ENCODE measurements at places on chromosomes 11 and 22. TPM values are rescaled to one million over a fixed set of nuclear protein-coding genes. Genes with fewer than 3 reads are reported as not detected.

DNA sequence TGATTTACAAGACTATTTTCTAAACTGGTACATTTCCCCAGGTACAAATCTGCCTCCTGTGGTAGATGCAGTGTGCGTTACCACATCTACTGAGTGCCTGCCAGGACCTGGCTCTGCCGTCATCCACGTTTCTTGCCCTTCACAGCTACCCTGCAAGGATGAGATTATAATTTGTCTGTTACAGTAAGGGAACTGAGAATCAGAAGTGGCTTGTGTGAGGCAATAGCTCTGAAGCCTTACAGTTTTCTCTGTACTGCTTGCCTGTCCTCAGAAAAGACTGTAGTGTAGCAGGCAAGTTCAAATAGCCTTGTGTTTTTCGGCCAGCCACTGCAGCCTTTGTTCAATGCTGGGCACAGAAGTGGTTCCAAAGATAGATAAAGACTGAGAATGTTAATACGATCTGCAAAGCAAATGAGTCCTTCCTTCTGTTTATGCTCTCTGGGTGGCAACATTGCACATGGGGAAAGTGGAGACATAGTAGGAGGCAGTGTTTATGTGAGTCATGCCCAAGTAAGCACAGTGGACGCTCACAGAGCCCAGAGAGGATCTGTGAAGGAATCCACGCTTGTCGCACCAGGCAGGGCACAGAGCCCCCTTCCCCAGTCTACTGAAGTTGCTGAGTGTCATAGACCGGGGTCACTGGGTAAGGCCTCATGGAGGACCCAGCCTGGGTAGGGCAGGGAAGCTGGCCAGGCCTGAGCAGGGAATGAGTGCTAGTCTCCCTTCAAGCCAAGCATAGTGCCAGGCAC lies 49.1 kb downstream of the MICAL2 start:
- DNase-seq: no peak

DNA sequence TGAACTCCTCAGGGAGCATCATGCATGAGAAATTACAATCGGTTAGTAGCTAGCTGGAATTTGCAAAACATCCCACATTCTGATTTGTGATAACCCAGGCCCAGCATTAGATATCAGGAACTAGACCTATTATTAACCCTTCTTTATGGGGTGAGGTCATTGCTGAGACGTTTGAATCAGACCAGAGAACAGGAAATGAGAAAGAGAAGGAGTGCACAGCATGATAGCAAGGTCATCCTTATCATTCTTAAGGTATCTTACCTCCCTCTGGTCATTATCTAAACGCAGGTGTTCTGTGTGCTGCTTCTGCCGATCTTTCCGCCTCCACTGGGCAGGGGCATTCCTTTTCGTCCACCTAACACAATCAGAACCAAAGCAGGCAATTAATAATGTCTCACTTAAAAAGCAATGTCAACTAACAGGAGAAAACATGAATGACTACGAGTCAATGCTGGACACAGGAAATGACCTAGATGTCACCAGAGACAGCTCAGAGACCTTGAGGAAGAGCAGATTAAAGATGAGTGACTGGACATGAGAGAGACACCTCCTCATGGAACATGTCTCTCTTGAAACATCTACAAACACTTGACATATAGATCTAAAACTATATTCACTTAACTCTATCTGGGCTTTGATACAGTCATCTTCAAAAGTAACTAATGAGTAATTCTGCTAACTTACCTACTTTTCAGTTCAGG lies 78.3 kb upstream of the SCUBE2 start:
- no peak for DNase-seq

DNA sequence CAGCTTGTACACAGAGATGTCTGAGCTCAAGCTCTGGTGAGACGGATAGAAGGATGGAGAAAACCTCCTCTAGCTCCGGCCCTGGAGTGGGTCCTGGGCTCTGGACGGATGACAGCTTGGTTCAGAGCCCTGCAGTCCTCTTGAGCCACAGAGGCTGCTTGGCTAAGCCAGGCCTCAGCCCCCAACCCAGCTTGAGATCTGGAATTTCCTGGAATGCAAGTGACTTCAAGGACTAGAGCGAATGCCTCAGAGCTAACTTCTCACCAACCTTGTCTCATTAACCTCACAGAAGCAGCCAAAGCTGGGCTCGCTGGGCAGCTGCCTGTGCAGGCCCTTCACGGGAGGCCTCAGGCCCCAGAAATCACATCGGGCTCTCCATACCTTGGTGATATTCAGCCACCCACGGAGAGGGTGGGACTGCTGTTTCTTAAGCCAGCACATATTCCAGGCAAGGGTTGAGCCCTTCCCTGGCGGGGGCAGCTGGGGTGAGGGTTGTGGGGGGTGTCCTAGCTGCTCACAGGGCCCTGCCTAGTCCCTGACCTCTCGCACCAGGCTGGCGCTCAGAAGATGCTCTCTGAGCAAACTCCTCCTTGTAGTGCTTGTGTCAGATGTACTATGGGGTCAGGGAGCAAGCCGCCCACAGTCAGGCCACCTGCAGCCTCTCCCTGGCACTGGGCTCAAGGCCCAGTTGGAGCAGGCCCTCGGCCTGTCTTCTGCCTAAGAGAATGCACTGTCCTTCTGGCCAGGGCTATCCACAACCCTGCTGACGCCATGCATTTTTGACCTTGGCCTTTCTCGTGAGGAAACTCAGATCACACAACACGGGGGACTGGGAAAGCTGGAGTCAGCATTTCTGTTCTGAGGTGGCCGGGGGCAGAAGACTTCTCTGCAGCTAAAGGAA lies 73.6 kb upstream of the TTLL12 start:
- DNase-seq: no peak

DNA sequence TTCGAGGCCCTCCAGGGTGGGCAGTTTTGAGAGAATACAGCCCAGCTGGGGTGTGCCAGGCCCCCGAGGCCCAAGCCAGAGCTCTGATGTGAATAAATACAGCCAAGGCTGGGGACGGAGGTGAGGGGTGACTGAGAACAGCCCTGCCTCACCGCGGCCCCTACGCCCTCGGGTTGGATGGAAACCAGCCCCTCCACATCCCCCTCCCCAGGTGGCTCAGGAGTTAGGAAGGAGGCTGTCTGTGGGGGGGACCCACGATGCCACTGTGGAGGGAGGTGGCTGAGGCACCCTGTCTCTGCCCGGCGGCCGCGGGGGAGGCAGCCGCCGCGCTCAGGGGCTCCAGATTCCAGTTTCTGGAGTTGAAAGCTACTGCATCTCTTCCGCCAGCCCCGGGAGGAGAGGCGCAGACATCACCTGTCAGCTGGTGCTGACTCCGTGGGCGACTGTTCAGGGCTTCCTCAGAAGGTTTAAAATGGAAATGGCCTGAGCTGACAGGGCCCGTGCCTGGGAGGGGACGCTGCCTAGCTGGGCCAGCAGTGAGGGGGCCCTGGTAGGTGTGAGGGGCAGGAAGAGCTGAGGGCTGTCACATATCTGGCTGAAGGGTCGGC lies 1.4 kb downstream of the FLRT1 start:
- no peak for DNase-seq

DNA sequence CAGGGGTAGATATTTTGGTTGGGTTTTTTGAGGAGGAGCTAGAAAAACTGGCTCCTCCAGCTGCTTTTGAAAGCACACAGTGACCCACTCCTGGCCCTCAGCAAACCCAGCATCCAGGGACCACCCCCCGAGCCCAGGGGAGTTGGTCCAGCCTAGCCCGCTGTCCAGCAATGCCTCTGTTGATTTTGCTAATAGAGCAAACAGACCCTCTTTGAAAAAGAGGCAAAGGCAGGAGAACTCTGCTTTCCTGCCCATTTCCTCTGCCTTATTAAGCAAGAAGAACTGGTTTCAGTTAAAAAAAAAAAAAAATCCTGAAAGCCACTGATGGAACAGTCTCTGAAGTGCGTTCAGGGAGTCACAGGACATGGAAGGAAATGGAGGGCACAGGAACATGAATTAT lies 25.3 kb downstream of the ABTB2 start:
- no peak for DNase-seq

DNA sequence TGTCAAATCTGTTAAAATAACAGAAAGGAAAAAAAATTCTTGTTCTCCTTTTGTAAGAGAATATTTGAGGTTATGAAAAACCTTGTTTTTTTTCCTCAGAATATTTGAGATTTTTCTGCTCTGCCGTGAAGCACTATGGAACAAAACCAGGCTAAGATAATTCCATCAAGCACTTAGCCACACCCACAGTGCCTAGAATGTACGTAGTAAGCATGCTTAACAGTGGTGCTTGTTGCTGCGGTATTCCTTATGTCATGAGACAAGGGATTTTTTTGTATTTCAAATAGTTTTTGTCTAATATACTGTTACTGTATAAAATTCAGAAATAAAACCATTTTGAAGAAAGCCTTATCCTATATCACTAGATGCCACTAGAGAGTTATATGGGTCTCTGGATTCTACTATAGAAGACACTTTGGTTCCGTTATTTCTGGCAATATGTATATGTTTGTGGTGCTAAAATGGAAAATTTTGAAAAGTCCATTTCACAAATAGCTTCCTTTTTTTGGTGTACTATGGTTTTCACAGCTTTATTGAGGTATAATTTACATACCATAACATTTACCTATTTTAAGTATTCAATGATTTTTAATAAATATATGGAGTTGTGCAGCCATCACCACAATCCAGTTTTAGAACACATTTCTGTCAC lies 23.7 kb downstream of the PDHX start:
- no peak for DNase-seq

- no peak for DNase-seq
These were observed 13.9 kb downstream of the OTUB1 start for GRCh38 chr11:64000026-64000739.

GRCh38 chr11:24400059-24400665 lies 96.7 kb upstream of the LUZP2 start:
- no peak for DNase-seq

DNA sequence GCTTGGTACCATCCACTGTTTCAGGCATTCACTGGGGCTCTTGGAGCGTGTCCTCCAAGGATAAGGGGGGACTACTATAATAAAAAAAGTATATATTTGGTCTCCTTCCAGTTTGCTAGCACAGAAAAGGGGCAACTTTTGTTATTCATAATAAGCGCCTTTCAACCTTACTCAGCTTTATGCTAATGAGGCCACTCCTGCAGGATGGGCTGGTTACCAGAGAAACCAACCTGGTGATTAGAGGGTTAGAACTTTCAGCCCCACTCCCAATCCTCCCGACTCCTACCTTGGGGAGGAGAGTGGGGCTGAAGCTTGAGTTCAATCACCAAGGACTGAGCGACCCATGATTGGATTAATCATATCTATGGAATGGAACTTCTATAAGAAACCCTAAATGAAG lies 31.8 kb downstream of the PPFIBP2 start:
- DNase-seq: no peak

DNA sequence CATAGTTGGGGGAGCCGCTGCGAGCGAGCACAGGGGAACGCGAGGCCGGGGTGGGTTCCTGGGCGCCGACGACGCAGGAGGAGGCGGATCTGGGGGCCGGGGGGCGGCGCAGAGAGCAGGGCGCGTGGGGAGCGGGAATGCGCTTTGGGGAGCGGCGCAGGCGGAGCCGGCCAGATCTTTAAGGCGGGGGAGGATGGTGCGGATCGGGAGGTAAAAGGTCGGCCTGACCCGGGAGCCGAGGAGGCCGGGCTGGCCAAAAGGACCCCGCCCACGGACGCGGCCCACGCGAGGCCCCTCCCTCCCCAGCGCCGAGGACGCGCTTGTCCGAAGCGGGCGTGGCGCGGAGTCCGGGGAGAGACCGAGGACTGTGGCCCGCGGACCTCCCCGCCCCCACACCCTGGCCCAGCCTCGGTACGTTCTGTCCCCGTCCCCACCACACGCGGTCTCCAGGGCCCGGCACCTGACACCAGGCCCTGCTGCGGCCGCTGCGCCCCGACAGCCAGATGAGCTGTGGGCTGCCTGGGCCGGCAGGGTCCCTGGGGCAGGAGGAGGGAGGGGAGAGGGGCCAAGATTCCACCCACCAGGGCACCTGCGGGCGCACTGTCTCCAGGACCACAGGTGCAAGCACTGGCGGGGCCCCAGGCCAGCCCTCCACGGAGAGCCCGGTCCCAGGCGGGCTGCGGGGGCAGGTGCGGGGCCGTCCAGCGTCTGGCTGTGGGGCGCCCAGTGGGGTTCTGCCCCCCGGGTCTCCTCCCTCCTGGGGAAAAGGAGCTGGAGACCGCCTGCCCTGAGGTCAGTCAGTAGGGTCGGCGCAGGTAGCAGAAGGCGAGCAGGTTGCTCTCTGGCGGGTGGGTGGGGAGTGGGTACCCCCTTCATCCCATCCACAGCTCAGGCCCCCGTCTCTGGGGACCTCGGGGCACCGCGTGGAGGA lies 10.9 kb downstream of the PIM3 start:
- peak; percentile 90 for DNase-seq

DNA sequence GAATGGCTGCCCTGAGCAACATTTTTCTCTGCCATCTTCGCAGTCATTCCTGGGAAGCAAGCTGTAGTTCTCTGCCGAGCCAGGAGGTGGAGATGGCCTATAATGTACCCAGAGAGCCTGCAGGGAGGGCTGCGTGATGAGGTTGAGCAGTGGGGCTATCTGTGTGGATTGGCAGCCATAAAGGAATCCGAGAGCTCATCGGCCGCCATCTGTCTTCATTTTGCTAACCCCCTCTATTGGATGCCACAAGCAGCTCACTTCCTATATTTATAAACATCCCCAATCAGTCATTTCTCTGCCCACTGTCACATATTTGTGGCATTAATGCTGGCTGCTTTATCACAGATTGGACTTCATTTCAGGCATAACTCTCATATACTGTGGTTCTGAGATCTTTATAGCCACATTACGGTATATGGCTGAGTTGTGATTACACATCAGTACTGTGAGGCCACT lies 209.5 kb downstream of the NTM start:
- no peak for DNase-seq

DNA sequence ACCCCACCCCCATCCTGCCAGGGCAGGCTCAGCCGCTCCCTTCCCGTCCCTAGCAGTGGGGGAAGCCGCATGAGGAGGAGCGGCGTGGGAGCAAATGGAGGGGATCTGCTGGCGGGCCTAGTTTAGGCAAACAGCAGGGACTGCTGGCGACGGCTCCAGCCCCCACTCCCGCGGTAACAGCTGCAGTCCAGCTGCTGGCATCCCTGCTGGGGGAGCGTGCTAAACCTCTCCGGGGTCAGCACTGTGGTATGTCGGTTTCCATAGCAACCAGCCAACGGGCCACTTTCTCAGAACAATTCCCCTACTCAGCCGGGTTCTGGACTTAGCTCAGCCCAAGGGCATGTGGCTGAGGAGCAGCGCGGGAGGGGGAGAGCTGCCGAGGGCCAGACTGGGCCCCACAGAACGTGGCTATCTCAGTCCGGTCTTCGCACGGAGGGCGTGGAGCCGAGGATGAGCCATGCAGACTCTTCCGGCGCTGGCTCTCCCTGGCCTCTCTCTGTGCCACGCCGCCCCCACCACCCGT lies 98.8 kb downstream of the PKNOX2 start:
- peak; percentile 100 for DNase-seq

GRCh38 chr11:203056-203944 lies 3.9 kb downstream of the BET1L start:
- peak; percentile 60 for DNase-seq

GRCh38 chr11:46662366-46662765 lies 38.1 kb downstream of the ARHGAP1 start:
- DNase-seq: no peak

PRR33 gene
- total RNA-seq: not detected

MMP27 gene
- not detected for total RNA-seq

OR5D16 gene
- not detected for total RNA-seq

Measured in chondrocyte (in vitro differentiated cells).